ENCODE measurements at places on chromosomes 6 and 20.

- DNase-seq, result peak; percentile 62
Measured at GRCh38 chr6:31901415-31901952, 402 bp downstream of the ZBTB12 start.

GRCh38 chr6:150354754-150355571 lies 13.8 kb upstream of the IYD start:
- no peak for DNase-seq

- no peak for DNase-seq
Measured at GRCh38 chr6:92922216-92922806, 497.0 kb downstream of the EPHA7 start.

DNA sequence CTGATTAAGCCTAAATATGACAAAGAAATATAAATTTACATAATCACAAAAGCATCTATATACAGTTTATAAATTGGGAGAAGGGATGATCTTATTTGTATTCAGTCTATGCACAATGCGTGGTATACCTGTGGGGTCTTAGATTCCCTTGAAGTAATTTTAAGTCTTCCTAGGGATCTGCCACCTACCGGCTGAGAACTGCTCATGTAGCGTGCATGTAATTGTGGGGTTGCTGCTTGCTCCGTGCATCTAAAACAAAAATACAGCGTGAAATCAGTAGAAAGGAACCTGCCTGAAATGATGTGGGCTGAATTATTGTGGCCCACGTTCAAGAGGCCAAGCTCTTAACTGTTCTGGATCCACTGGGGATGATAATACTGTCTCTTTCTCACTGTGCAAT lies 187.3 kb downstream of the MBOAT1 start:
- no peak for DNase-seq

- DNase-seq, result no peak
Measured at GRCh38 chr20:46283426-46284039, 24.8 kb downstream of the CDH22 start.

DNA sequence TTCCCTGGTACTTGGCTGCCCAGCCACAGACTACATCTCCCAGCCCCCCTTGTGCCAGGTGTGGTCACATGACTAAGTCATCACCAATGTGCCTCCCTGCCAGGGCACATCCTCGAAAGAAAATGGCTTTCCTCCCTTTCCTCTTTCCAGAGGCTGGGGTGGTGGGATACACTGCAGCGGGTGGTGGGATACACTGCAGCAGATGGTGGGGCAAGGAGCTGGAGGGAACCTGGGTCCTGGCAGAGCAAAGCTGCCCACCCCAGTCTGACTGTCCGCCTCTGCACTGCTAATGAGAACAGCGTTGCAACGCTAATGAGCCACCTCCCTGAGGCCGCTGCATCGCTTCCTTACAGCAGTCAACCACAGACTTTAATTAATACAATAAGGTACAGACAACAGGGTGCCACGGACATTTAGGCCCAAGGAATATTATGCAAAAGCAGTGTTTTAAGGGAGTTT lies 125.3 kb downstream of the PREX1 start:
- no peak for DNase-seq

DNA sequence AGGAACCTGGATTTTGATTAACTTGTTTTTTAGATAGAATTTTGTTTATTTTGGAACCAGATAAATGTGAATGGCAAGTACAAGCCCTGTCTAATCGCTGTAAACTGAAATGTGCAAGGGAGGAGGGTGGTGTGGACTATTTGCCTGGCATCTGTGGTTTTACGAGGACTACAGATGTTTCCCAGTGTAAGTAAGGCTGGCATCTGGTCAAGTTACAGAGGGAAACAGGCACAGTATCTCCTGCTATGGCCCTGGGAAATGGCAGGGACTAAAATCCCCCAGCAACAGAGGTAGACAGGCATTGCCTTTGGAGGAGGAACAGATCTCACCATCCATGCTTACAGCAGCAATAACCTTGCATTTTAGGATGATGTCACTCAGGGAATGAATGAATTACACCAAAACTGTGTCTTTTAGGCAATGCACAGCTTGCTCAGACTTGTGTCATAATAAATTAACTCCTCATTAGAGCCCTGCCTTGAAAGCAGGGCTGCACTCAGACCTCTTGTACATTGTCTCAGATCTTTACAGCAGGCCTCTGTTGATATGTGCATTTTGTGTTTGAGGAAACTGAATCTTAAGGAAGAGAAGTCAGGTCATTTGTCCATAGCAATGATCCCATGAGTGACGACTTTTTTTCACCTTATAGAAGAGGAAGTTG lies 96.2 kb downstream of the TCP11 start:
- no peak for DNase-seq

DNA sequence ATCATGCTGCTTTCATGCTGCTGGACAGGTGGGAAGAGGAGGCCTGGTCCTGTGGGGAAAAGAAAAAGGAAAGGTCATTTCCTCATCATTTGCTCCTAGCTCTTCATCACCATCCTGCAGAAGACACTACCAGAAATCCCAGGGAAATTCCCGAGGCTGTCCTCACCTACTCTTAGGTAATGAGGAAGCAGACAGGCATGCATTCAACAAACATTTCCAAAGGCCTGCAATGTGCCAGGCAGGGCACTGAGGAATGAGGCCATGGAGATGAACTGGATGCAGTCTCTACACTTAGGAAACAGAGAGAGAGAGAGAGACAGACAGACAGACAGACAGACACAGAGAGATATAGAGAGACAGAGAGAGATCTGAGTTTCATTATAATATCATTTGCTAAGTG lies 83.0 kb upstream of the MRPS10 start:
- no peak for DNase-seq

DNA sequence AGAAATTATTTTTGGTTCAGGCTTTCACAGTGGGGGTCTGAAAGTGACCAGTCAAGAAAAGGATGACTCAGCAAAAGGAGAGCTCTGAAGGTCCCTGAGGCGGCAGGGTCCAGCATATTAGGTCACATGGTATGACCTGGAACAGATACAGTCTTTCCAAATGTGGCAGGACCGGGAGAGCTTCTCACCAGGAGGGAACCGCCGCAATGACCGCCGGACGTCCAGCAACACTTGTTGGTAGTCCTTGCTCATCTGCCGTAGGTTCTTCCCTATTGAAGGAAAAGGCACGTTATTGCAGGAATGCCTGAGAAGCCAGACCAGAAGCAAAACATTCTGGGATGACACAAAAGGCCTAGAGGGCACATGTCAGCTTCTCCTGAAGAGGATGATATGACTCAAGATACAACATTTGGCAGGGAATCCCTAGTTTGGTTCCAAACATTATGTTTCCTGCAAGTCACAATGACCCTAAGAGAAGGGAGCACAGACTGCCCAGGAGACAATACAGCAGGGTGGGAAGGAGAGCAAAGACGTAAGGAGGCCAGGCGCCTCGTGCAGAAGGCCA lies 17.4 kb downstream of the TBC1D20 start:
- DNase-seq, result no peak

DNA sequence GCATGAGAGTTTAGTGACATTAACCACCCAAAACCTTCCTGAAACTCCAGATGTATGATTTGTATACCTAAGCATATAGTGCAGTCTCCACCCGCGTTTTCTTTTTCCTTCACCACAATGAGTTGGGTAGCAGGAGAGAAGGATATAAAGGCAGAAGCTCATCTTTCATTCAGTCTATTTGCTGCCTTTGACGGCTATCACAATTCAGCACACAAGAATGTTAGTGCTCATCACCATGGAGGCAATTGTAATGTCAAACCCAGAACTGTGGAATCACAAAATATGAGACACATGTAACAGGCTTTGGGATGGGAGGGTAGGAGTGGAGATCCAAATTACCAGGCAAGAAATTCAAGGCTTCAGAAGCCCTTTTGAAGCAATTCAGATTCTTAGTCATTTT lies 17.6 kb downstream of the ZHX3 start:
- DNase-seq, result no peak

DNA sequence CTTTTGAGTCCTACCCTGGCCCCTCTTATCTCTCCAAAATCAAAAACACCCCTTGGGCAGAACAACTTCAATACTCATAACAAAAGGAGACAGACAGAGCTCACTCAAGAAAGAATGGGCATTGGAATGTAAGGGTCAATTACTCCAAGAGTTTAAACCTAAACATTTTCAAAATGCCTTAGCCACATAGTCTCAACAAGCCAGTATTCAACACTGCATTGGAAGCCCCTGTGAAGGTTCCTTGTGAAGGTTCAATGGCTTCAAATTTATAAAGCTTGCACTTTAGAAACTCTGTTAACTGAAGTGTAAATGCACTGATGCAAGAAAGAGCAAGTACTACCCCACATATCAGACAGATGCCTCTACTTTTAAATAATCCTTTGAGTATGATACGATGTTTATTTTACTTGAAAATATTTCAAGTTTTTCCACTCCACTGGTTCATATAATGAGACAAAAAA lies 139.1 kb upstream of the LAMP5 start:
- DNase-seq, result no peak
